Fibroblast of mammary gland (primary cell): ENCODE measurements at places on chromosomes 6 and 20.

DNA sequence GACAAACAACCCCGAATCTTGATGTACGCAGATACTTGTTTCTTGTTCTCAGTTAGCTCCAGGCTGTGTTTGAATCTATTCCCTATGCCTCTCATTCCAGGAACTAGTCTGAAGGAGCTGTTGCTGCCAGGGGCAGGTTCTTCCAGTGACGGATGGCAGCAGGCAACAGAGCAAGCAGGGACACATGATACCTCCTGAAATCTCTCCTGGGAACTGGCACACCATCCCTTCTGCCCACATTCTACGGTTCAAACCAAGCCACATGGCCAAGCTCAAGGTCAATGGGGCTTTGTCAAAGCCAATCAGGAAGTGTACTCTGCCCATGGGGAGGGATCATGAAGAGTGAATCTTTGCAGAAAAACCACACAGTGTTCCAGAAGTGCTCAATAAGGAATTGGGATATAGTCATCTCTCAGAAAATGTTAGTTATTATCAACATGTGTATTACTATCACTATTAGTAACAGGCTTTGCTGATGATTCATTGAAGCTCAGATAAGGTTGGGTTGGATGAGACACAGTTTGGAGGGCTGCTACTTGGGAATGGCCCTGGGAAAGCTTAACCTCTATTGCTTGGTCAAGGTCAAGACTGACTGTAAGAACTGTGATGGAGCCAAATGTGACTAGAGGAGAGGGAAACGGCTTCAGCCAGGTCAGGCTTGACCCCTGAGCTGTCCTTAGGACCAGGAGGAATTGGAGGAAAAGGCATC lies 454.9 kb downstream of the PTPRT start:
- no peak for DNase-seq

GRCh38 chr6:1572892-1573291 lies 36.8 kb upstream of the FOXC1 start:
- peak; percentile 31 for DNase-seq

GRCh38 chr6:17218023-17218748 lies 63.0 kb upstream of the RBM24 start:
- DNase-seq: no peak

DNA sequence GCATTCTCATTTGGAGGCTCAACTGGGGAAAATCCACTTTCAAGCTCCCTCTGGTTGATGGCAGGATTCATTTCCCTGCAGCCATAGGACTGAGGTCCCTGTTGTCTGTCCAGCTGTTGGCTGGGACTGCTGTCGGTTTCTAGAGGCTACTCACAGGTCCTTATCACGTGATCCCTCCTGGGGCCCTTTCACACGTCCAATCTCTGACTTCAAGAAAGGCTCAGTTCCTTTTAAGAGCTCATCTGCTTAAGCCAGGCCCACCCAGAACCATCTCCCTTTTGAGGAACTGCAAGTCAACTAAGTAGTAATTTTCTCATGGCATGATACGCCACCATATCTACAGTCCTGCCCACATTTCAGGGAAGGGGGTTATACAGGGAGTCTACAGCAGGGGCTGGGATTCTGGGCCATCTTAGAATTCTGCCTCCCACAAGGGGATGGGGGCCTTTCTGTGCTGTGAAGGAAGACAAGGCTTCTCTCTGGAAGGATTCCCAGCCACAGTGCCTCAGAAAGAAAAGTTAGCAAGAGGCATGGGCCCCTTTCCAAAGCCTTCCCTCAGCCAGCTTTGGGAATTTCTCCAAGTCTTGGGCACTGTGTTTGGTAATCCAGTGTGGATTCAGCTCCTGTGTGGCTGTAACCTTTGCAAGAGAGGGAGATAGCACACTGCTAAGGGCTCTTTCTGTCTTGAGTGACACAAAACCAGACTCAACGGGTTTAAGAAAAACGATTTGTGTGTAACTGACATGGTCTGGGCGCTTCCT lies 66.4 kb downstream of the CTCFL start:
- DNase-seq: no peak

DNA sequence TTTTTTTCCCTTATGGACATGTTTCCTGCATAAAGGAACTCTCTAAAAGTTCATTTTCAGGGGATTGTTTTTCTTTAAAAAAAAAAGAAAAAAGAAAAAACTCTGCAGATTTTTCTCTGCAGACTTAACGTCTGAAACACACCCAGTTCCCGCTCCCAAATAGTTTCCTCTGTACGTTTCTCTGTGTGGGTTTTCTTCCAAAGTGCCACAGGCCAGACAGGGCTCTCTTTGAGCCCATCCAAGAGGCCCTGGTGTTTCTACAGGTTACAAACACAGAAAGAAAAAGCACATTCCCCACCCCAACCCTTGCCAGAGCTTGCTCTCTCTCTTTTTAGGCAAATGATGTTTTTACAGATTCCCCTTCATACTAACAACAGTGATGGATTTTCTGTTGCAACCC lies 258.6 kb downstream of the FNDC1 start:
- DNase-seq: no peak

DNA sequence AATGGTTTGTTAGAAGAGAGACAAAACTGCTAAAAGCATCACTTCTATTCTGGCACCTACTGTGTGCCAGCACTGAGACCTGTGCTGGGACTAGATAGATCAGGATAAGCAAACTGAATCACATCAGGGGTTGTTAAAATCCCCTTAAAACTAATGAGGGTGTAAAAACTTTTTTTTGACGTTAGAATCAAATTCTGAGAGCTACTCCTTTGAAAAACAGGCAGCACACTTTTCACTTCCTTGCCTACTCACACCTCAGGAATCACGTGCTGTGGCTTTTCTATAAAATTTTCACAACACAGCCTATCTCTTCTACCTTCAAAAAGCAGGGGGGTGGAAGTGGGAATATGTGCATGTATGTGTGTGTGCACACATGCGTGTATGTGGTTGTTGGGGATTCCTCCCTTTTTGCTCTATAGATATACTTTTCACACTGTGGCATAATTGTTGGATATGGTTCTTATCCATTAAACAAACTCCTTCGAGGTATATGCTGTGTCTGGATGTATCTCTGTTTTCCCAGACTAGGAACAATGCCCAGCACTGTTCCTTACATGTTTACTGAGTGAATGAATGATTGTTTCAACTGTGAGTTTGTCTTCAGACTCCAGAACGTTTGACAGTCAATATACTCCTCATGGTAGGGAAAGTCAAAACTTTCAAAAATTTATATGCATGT lies 105.4 kb downstream of the FYN start:
- DNase-seq: no peak

- peak; percentile 81 for DNase-seq
Measured at GRCh38 chr6:156791320-156791850, 14.2 kb downstream of the ARID1B start.

GRCh38 chr6:113006494-113006893 lies 659.4 kb downstream of the RFPL4B start:
- no peak for DNase-seq

GRCh38 chr6:6497976-6498375 lies 90.5 kb upstream of the LY86 start:
- DNase-seq: no peak

- DNase-seq: no peak
Measured at GRCh38 chr6:4509506-4509905, 266.7 kb upstream of the CDYL start.

DNA sequence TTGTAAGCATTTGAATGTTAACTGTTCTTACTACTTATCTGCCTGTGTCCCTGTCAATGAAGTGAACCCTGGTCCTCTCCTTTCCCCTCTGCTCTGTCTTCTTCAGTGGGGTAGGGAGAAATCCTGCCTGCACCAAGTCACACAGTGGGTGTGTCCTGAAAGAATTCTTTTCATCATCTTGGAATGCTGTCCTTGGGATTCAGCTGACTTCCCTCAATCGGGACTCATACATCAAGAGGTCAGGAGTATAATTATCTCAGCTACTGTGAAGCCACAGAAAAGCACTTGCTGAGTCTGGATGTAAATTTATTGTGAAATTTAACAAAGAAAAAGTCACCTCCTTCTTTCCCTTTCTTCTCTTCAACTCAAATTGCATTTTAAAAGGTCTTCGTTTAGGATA lies 328.5 kb downstream of the SOX4 start:
- DNase-seq: no peak
